ENCODE measurements at places on chromosomes 2 and 18.

DNA sequence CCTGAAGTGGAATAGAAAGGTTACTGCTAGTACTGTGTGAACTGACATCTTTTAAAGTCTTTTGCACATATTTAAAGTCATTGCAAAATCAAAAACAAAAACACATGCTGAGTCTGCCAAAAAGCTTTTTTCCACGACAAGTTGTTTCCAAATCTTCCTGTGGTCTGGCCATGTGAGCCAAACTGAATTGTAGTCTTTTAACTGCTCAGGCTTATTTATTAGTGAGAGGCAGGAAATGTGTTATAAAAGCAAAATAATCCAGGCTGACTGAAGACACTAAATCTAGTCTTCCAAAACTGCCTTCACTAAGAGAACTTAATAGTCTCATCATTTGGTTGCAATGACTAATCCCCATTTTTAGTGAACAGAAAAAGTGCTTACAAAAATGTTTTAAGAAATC lies 2.3 kb downstream of the KRCC1 start:
- peak; percentile 90 for DNase-seq

DNA sequence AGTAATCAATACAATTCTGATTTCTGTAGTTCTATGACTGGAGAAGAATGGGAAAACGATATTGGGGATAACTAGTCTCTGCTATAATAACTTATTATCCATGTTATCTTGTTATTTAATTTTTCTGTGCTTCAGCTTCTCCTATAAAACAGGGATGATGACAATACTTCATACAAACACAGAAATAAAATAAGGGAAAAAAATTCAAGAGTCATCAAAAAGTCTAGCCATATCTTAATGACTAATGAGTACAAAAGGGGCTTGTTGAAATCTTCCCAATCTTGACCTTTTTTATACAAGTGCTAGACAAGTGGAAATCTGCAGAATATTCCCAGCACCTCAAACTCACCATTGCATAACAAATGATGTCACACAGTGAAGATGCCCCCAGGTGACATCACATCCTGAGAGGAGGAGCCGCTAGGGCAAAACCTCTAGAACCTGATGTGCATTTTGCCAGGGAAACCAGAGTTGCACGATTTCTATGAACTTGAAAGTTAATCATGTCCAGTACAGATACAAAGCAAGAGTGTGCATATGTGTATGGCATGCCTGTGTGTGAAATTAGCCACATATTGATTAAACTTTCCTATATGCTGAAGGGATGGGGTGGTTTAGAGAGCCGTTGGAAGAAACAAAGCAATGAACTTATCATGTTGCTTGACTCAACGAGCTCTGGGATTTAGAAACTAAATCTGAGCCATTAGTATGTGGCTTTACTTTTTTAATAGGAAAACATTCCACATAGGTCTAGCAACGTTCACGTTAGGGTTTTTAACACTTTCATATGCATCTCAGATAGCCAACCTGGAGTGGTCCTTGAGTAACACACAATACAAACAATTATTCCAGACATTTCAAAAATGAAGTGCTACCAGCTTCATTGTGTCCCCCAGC lies 278.9 kb downstream of the SLC4A3 start:
- no peak for DNase-seq

DNA sequence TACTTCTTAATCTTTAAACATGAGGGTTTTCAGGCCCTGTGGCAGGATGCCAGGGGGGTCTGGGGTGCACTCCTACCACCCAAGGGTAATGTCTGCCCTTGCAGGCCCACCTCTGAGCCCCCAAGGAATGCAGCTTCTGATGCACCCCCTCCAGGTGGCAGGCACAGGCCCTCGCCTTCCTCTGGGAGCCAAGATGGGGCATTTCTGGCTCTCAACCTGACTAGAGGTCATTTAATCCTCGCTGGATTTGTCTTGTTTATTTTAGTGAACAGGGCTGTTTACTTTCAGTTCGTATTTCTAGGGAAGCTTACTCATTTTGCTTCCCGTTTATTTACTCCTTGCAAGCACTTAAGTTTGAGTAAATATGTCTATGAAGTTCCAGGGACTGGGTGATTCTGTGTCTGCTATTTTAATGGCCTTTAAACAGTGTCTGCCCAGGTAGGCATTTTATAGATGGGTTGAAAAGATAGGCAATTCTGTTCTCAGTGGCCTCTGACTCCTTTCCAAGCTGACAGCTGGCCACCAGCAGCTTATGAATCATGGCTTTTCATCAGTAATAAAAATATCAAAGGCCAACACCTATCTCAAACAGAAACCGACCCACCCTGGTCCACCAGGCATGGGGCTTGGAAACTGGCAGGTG lies 11.1 kb upstream of the DNPEP start:
- peak; percentile 30 for DNase-seq

- DNase-seq, result no peak
These were observed 102.8 kb downstream of the RNF144A start for GRCh38 chr2:7020059-7020458.

GRCh38 chr2:151766437-151767153 lies 32.3 kb upstream of the NEB start:
- no peak for DNase-seq

DNA sequence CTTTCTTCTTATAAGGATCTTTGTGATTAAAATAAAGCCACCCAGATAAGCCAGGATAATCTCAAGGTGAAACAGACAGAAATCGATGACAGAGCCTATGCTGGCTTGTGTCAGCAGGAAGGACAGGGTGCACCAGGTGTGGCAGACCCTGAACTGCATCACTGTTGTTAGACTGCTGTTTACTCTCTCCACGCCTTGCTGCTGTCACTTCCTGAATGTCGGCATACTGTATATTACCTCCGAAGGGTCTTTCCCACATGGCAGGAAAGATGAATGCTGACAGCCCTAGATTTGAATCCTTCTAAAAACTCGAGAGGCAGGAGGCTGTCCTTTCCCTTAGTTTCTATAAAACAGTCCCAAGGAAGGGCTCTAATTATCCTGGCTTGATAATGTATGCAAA lies 18.9 kb upstream of the TMEM163 start:
- no peak for DNase-seq

GRCh38 chr2:99067871-99068625 lies 73.5 kb upstream of the C2orf15 start:
- DNase-seq, result no peak

DNA sequence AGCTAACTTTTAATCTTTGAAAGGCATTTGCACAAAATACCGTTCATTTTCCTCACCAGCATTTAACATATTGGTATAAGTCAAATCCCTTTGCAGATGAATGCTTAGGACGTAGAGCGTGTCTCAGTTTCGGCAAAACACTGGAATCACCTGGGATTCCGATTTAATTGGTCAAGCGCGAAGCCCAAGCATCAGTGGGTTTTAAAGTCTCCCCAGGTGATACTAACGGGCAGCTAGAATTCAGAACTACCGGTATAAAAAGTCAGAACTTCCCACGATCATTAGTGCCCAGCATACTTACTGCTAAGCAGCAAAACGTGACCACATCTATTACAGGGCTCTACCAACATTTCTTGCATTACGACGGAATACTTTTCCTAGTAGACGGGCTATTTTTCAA lies 24.6 kb downstream of the ALPK2 start:
- no peak for DNase-seq

DNA sequence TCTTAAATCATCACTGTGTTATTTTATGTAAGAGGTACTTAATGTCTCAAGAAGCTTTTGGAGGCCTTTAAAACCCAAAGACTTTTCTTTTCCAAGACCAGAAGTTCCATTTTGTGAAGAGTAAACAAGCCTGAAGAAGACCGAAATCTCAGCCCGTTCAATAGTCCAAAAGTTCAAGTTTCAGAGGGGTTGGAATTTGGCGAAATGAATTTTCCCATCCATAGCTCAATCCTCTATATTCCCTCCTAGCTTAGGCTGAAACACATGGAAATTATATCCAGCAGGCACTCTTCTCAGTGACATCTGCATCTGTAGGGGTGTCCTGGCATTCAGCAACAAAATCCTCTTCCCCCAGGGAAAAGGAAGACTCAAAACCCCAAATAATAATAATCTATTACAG lies 344.6 kb downstream of the ARHGAP15 start:
- DNase-seq, result no peak

- DNase-seq, result no peak
These were observed 8.5 kb upstream of the C2orf69 start for GRCh38 chr2:199902486-199903110.

- DNase-seq, result no peak
These were observed 186.2 kb upstream of the CTAGE1 start for GRCh38 chr18:22603902-22604301.

DNA sequence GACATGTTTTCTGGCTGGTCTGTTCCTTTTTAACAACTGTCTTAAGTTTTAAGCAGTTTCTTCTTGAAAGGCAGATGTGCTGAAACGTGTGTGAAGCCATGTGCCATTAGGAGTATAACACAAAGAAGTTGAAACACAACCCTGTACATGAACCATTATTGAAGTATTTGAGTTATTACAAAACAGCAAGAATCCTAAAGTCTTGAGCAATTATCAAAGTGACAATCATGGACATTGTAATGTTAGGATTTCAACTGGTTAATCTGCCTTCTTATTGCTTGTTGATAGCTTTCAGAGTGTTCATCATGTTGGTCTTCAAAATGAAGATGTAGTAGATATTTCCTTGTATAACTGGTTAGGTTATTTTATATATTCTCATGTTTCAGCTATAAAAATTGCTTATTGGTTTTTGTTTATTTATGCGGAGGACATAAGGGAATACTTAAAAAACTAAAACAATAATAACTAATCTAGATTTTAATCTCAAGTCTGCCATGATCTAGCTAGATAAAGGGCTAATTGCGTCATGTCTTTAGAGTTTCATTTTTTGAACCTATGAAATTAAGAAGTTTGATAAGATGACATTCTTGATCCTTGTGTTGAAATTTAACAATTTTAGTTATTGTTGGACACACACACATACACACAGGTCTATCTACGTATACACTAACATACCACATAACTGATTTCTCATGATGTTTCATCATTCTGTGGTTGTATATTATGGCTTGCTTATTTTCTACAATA lies 21.1 kb downstream of the PPP1R1C start:
- peak; percentile 19 for DNase-seq

- no peak for DNase-seq
These were observed 1195.1 kb upstream of the CHAC2 start for GRCh38 chr2:52572469-52572894.

- no peak for DNase-seq
These were observed 4.8 kb downstream of the RNPEPL1 start for GRCh38 chr2:240573071-240573515.

DNA sequence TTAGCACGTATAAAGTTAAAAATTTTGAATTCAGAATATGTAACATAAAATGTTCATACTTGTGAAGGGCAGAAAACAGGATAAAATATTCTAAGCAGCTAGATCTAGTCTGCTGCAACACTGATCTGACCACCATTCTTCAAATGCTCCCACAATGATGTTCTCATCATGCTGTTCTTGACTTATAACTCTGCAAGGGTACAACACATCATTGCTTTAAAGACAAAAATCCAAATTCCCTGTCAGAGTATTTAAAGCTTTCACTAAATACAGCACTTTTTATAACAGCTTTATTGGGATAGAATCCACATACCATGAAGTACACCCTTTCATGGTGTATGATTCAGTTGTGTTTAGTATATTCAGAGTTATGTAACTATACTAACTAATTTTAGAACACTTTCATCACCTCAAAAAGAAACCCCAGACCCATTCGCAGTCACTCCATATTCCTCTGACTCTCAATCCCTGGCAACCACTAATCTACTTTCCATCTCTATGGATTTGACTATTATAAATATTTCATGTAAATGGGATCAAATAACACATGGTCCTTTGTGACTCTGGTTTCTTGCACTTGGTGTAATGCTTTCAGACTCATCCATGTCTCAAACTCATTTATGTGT lies 56.4 kb downstream of the MAP4K3 start:
- no peak for DNase-seq

DNA sequence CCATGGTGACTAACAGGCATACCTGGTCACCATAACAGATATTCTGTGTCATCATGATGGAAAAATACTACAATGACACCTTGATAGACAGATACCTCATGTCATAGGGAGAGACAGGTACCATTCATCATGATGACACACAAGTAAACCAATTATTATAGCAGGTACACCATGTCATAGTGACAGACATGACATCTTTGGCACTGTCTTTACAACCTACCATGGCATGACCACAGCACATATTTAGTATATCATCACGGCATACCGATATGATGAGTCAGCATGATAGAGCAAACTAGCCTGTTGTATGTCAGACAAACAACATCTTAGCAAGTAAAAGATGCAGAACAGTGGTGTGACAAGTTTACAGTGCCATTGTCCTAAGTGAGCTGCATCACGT lies 101.3 kb upstream of the KLHL29 start:
- DNase-seq, result no peak

GRCh38 chr2:206863196-206863595 lies 76.1 kb upstream of the CPO start:
- peak; percentile 46 for DNase-seq

GRCh38 chr2:231795525-231796327 lies 9.5 kb downstream of the COPS7B start:
- DNase-seq, result peak; percentile 75

- DNase-seq, result no peak
These were observed 12.0 kb downstream of the CATIP start for GRCh38 chr2:218368621-218369153.

DNA sequence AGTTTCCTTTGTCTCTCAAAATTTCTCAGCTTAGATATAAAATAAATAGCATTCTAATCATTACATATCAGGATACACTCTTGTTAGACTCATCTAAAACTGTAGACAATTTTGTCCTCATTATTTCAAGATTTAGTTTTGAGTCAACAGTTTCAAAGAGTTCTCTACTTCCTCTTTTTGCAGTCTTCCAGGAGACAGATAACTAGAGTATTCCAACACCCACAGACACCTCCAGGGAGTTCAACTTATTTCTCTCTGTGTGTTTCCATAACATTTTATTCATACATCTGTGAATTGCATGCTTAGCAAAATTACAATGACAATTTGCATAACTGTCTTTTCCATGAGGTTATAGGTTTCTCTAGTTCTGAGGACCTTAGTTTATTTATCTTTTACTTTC lies 166.6 kb upstream of the HNMT start:
- no peak for DNase-seq

DNA sequence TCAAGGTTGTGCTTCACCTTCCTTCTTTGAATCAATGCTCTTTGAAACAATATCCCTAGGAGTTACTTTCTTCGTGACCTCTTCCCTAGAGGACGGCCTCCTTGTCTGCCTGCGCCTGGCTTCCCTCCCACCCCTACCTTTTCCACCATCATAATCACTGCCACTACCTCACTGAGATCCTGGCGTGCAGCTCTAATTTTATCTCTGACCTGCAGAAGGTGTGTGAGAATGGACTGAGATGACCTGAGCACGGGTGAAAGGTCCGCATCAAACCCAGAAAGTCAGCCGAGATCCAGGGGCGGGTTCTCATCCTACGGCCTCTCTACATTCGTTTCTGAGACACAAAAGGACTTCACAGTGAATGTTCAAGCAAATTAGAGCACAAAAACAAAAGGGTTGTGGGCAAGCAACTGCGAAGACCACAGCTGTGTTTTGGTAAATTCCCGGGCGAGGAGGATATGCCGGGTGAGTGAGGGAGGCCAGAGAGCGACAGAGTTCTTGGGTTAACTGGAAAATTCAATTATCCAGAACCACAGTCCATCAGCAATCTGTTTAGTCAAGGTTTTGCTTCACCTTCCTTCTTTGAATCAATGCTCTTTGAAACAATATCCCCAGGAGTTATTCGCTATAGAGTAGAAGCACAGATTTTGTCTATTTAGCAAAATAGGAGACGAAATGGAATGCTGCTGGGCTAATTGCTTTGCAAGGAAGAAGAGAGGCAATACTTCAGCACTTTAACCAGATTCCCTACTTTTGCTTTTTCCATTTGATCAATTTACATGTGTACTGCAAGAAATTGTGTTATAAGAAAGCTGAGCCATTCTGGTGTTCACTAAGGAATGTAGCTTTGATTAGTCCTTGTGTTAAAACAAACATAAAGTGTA lies 212.6 kb downstream of the ACKR3 start:
- DNase-seq, result no peak

- no peak for DNase-seq
These were observed 1.1 kb upstream of the KCNIP3 start for GRCh38 chr2:95296011-95296410.
